Endothelial cell of umbilical vein (primary cell): ENCODE measurements at places on chromosomes 11 and 22. TPM values are rescaled to one million over a fixed set of nuclear protein-coding genes. Genes with fewer than 3 reads are reported as not detected.

Gene PGM2L1
- 24.7 and 31.4 TPM in 2 replicates for total RNA-seq

Gene MAPK8IP1
- 4.8 and 5.3 TPM in 2 replicates for total RNA-seq

Gene CARNS1
- total RNA-seq, result 0.16 and 0.35 TPM in 2 replicates

Gene TPBGL
- total RNA-seq, result not detected in 2 replicates

Gene MAJIN
- total RNA-seq, result not detected in 2 replicates

Gene IGLL1
- total RNA-seq, result not detected in 2 replicates

Gene OLFML1
- not detected in 2 replicates for total RNA-seq

Gene MICAL3
- total RNA-seq, result 63.4 and 63.7 TPM in 2 replicates

Gene PKNOX2
- total RNA-seq, result 0.11 and 0.14 TPM in 2 replicates

Gene B4GALNT4
- total RNA-seq, result 5.2 and 9.6 TPM in 2 replicates

Gene MUC2
- not detected in 2 replicates for total RNA-seq

Gene POTEH
- total RNA-seq, result not detected in 2 replicates

Gene OR56A1
- not detected in 2 replicates for total RNA-seq

Gene POGLUT3
- 43.9 and 46.4 TPM in 2 replicates for total RNA-seq

Gene CRKL
- total RNA-seq, result 47.1 and 50.6 TPM in 2 replicates

Gene RTN3
- total RNA-seq, result 109 and 112 TPM in 2 replicates

Gene PUS3
- 10.3 and 15.1 TPM in 2 replicates for total RNA-seq

Gene SCGB1C1
- total RNA-seq, result not detected in 2 replicates

Gene ZNHIT2
- total RNA-seq, result 9.0 and 9.2 TPM in 2 replicates

Gene SCGB2A2
- total RNA-seq, result not detected in 2 replicates

Gene NOX4
- 34.0 and 47.7 TPM in 2 replicates for total RNA-seq

Gene ANO1
- 0.40 TPM in 1 of 2 replicates, not detected in the other for total RNA-seq

Gene JAML
- 0.35 and 0.39 TPM in 2 replicates for total RNA-seq

Gene HARBI1
- 3.2 and 4.7 TPM in 2 replicates for total RNA-seq

Gene PYGM
- total RNA-seq, result 0.39 and 0.62 TPM in 2 replicates

Gene TYR
- not detected in 2 replicates for total RNA-seq

Gene GGTLC3
- not detected in 2 replicates for total RNA-seq

Gene OR8A1
- total RNA-seq, result not detected in 2 replicates

Gene KMT2A
- total RNA-seq, result 63.9 and 64.1 TPM in 2 replicates
